ENCODE measurements at places on chromosomes 2 and 18.

DNA sequence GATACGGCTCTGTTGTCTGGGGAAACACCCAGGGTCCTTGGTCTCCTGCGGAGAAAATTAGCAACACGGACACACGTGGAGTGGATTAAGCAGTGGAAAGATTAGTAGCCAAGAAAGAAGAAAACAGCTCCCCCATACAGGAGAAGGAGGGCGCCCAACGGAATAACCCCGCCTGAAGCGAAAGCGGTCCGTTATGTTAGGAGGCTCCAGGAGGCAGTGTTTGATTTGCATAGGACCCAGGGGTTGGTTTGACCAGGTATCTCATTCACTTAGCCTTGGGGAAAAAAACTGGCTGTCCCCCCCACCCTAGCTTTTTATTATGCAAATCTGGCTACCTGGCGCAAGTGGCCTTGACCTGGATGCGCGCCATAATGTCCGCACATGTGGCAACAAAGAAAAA, 170.1 kb upstream of the KYNU start:
- DNase-seq: no peak

DNA sequence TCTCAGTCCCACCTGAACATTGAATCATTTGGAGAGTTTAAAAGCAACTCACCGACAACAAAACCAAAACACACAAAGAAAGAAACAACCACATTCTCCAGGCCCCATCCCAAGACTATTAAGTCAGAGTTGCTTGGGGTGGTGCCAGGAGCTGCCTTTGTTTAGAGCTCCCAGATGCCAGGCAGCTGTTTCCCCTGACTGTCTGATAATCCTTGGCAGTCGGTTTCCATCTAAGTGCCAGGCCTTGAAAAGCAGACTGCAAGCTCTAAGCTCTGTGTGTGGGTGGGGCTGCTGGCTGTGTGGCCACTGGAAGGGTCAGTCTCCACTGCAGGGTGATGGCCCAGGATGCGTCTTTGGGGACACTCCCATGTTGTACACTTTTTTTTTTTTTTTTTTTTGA, 255.3 kb upstream of the AGAP1 start:
- no peak for DNase-seq

- DNase-seq: no peak
Measured at GRCh38 chr2:12155303-12156051, 409.0 kb downstream of the LPIN1 start.

DNA sequence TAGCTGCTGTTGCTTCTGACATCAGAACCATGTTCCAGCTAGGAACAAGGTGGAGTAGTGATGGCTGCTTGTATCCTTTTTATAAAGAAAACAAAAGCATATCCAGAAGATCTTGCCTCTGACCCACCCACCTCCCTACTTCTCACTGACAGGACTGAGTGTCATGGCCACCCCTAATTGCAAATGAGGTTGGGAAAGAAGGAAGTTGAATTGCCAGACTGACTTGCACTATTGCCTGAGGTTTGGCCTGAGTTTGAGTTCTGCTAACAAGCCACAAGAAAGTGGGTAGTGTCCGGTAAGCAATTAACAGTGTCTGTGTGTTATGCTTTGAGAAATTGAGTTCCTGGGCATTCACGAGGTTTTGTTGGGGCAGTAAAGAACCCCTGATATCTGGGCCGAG, 22.8 kb downstream of the SGPP2 start:
- no peak for DNase-seq

- DNase-seq: no peak
Measured at GRCh38 chr2:101864426-101864825, 127.3 kb upstream of the IL1R2 start.

DNA sequence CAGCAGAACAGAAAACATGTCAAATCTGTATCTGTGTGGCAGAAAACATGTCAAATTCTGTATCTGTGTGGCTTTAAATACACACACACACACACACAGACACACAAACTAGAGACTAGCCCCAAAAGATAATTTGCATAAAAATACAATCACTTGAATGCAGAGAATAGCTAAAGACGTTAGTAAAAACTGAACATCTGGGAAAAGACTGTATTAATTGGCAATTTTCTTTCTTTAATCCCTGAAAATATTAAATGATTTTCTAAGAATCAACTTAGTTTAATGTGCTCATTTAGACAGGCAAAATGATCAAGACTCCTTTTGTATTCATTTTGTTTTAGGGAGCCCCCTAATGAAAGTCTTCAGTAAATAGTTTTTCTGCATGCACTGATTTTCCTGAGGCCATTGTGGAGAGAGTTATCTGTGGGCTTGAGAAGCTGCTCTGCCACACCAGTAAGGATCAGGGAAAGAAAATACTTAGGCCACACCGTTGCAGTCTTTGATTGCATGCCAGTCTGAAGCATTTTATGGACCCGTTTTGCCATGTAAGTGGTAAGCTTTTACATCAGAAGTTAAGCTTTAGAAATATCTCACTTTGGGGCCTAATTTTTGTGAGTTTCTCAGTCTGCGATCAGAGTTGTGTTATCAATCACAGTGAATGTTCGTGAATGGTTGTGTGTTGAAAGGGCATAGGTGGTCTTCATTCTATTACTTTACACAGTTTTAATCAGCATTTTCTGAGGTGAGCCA, 2.2 kb downstream of the SPATS2L start:
- DNase-seq: no peak

DNA sequence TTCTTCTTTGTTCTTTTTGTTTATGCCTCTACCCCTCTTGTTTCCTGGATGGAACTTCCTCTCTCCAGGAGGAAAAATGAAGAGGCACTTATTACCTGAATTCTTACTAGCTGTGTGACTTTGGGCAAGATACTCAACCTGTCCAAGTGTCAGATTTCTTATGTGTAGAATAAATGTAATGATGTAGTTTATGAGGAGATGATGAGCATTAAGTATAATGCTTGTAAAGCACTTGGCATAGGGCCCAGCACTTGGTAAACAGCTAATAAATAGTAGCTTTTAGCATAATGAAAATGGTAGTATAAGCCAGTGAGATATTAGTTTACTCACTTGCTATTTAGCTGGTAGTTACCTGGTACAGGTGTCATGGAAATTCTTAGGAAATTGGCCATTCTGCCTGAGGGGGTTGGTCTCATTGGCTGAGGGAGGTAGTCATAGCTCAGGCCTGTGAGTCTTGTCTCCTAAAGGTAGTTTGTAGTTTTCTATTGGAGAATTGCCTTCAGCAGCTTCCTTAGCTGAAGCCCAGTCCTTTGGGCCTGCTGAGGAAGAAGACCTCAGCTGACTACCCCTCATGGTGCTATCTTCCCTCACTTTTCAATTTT, 133.4 kb upstream of the NABP1 start:
- DNase-seq: no peak

- DNase-seq: no peak
Measured at GRCh38 chr2:240727439-240727838, 35.8 kb downstream of the AQP12A start.

- DNase-seq: no peak
Measured at GRCh38 chr18:58187674-58188073, 143.6 kb downstream of the NEDD4L start.

- no peak for DNase-seq
Measured at GRCh38 chr2:122340246-122340645, 584.8 kb downstream of the TSN start.

DNA sequence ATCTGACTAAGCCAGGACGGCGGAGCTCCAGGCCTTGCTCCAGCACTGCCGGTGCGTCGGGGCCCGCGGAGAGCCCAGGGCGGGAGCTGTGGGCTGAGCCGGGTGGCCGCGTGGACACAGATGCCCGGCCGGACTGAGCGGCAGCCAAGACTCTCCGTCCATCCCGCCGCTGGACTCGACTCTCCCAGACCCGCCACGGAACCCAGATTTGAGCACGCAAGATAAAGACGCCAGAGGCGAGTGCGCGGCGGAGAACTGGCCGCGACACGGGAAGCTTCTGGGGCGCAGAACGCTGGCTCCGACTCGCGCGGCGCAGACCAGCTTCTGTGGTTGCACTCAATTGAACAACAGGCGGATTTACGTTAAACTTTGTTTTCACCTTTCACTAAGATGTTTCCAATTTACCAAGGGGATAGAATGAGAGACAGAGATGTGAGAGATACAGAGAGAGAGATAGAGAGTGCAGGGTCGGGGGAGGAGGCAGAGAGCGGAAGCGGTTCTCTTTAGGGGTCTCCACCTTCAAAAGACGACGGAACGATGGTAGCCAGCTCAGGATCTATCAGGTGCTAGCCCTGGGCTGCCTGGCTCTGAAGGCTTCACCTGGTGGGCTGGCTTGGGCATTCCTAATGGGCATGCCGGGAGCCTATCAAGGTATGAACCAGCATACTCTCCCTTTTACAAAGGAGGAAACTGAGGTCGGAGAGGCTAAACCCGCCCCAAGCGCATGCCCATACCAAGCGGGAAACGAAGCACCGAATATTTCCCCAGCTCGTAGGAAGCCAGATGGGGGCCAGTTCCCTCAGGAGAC, 10.4 kb upstream of the EN1 start:
- DNase-seq: no peak

- DNase-seq: no peak
Measured at GRCh38 chr18:23177433-23178072, 42.3 kb downstream of the CABLES1 start.

GRCh38 chr2:191666732-191667131, 11.2 kb upstream of the NABP1 start:
- no peak for DNase-seq

DNA sequence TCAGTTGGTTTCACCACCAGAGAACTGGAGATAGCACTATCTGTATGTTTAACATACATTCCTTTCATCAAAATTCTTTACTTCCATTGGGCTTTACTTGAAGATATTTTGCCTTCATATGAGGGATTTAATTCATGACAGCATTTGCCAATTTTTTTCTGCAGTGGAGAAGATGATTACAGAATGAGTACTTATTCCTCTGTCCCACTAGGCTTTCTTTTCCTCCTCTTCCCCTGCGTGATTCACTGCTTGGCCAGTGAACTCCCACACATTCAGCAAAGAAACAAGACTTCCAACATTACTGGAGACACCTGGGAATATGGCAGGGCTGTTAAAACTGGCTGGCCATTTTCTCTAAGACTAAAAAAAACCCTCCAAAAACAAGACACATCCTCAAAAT, 425.8 kb upstream of the KCNH7 start:
- no peak for DNase-seq

DNA sequence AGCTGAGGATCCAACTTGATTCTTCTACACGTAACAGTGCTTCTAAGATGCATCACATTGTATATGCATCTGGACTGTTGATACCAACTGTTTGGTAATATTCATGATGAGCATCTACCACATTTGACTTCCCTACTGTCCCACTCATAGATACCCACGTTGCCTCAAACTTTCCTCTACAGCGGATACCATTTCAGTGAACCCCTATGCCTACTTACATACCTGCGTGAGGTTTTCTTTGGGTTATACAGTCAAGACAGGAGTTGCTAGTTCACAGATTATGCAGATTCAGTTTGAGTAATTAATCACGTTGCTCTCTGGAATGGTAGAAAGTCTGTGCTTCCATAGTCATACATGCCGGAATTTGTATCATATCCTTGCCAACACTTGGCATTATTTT, 40.0 kb downstream of the EPC2 start:
- no peak for DNase-seq

- DNase-seq: no peak
Measured at GRCh38 chr2:66488946-66489345, 54.0 kb downstream of the MEIS1 start.

GRCh38 chr18:5914016-5914415, 18.7 kb upstream of the TMEM200C start:
- DNase-seq: no peak

DNA sequence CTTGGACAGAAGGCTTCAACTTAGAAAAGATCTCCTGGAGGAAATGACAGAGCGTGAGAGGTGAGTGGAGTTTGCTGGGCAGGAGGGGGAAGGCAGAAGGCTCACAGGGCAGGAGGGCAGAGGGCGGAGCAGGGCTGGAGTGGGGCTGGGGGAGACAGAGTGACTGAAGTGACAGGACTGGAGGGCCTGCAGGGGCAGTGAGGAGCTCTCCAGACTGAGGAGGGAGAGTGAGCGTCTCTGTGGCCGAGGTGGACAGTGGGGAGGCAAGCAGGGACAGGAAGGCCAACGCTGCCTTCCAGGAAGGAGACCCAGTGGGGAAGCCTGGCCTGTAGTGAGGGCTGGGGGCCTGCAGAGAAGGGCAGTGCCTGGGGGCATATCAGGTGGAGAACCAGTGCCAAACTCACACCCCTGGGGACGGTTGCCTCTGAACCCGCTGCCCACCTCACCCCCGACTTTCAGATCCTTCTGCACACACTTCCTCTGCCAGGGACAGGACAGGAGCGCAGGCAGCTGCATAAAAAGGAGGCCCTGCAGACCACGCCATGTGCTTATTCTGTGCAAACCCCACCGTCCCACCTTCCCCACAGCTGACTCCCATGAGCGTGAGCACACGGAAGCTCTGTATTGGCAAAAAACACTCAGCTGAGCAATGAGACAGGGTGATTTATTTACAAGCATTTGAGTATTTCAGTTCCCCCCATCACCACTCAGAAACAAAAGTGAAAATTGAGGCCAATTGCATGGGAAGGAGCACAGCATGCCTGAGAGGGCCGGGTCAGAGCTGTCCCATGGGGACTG, 244.3 kb downstream of the FAM210A start:
- no peak for DNase-seq

DNA sequence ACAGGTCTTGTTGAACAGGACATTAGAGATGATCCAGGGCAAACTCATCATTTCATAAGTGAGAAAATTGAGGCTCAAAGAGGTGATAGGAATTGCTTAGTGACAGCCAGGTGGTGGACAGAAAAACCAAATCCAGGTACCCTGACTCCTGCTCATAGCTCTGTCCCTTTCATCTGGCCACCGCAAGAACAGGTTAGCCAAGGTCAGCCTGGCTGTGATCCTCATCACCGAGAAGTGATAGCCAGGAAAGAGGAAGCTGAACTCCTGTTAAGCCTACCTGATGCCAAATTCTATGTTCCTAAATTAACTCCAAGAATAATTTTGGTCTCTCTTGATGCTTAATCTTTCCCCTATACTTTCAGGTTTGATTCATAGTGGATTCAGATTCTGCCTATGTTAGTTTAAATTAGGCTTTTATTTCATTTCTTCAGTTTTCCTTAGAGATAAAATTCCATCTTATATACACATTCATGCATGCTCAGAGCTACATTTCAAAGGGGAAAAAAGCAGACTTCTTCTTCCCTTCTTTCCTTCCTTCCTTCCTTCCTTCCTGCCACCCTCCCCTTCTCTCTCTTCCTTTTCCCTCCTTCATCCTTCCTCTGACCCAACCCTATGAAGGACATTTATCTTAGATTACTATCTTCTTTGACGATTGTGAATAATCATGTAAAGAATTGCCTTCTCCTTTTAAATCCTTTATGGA, 17.3 kb upstream of the CRIM1 start:
- no peak for DNase-seq

GRCh38 chr2:27720004-27720551, 51.4 kb upstream of the MRPL33 start:
- peak; percentile 63 for DNase-seq

- DNase-seq: no peak
Measured at GRCh38 chr2:111133603-111134002, 12.9 kb downstream of the BCL2L11 start.

- DNase-seq: no peak
Measured at GRCh38 chr2:23241121-23241520, 143.9 kb upstream of the KLHL29 start.
